ENCODE measurements at places on chromosomes 16 and 17.

- DNase-seq: peak; percentile 17
Measured at GRCh38 chr16:13997933-13998332, 73.2 kb upstream of the MRTFB start.

- DNase-seq: no peak
Measured at GRCh38 chr16:24409045-24409444, 130.3 kb upstream of the RBBP6 start.

- DNase-seq: peak; percentile 72
Measured at GRCh38 chr17:83109793-83110645, 30.6 kb downstream of the METRNL start.

DNA sequence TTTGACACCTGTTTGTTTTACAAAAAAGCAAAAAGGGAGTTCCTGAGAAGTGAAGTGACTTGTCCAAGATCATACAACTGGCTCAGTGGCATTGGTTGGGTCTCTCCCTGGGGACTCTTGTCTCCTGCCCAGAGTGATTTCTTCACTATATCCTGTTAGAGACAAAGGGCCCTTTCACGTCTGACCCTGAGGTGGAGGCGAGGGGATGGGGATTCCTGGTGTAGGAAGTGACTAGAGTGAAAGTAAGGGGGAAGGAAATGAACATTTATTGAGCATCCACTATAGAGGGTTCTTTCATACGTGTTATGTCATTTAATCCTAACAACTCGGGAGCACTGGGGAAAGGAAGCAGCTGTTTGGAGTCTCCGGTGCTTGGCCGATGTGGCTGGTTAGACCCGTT lies 9.0 kb downstream of the ITGB3 start:
- DNase-seq: no peak

DNA sequence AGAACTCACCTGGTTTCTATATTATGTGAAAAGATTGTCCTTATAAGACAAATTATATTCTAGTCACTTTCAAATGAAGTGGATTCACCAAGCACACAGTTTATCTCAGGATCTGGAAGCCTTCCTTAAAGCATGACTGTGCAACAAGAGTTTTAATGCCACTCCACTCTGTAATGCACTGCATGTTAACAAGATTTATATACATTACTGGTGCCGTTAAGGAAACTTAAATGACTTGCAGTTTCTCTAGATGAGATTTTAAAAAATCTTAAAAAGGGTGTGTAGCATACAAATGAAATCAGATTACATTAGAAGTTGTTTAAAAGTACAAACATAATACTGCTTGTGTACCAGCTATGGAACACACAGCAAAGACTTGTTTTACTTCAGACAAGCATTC lies 150.8 kb downstream of the SNX11 start:
- DNase-seq: peak; percentile 31

DNA sequence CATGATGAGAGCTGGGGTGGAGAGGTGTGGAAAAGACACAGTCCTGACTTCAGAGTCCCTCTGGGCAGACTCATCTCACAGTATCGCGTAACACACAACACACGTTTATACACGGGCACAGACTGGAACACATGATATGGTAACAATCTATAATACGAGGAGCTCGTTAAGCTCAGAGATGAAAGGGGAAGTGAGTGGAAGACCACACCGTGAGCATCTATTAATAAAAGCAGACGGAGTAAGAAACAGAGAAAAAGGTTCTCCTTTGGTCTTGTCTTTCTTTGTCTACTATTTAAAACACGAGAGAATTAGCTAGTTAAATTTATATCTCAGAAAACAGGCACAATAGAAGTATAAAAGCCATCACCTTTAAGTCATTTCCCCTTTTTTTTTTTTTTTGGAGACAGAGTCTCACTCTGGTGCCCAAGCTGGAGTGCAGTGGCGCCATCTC lies 13.5 kb downstream of the ANKRD11 start:
- DNase-seq: peak; percentile 49

GRCh38 chr16:19014461-19014860 lies 30.7 kb downstream of the TMC7 start:
- peak; percentile 43 for DNase-seq

DNA sequence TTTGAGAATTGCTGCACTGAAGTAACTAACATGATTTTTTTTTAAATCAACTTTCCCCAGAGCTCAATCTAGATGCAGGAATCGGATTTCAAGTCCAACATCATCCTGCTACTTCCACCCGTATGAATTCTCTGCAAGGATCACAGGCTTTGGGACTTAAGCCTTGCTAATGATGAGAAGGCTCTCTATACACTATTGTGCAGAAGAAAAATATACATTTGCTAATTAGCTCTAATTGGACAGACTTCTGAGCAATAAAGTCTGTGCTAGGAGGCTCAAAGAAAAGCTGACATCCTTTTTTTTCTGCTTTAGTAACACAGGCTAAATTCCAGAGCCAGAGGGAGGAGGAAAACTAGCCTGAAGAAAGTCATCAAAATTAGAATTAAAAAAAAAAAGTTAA lies 433.6 kb downstream of the PMP22 start:
- DNase-seq: no peak

- DNase-seq: peak; percentile 18
Measured at GRCh38 chr17:75036643-75037268, 10.0 kb downstream of the ATP5PD start.

- DNase-seq: no peak
Measured at GRCh38 chr17:38443356-38444031, 15.2 kb downstream of the ARHGAP23 start.

DNA sequence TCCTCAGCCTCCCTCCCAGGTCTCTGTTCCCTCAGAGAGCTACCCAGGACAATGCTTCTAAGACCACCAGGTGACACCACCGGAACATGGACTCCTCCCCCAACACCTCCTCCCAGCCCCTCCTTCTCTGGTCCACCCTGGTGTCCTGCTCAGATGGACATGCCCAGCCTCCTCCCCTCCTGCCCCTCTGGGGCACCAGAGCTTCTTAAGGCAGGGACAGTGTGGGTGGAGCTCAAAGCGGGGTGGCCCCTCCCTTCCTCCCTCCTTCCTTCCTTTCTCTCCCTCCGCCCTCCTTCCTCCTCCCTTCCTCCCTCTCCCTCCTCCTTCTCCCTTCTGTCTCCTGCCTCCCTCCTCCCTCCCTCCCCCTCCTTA lies 22.7 kb downstream of the TRPV3 start:
- DNase-seq: peak; percentile 29

- DNase-seq: peak; percentile 69
Measured at GRCh38 chr17:54900457-54901229, at the start of gene TOM1L1. Gene TOM1L1, plus strand, starts transcription at chr17:54900852. Its CDS starts 14 bp downstream, at chr17:54900866.

- peak; percentile 8 for DNase-seq
Measured at GRCh38 chr16:66419527-66419926, 7.6 kb upstream of the BEAN1 start.

GRCh38 chr17:1712271-1712670 lies 2.1 kb upstream of the TLCD2 start:
- DNase-seq: no peak

DNA sequence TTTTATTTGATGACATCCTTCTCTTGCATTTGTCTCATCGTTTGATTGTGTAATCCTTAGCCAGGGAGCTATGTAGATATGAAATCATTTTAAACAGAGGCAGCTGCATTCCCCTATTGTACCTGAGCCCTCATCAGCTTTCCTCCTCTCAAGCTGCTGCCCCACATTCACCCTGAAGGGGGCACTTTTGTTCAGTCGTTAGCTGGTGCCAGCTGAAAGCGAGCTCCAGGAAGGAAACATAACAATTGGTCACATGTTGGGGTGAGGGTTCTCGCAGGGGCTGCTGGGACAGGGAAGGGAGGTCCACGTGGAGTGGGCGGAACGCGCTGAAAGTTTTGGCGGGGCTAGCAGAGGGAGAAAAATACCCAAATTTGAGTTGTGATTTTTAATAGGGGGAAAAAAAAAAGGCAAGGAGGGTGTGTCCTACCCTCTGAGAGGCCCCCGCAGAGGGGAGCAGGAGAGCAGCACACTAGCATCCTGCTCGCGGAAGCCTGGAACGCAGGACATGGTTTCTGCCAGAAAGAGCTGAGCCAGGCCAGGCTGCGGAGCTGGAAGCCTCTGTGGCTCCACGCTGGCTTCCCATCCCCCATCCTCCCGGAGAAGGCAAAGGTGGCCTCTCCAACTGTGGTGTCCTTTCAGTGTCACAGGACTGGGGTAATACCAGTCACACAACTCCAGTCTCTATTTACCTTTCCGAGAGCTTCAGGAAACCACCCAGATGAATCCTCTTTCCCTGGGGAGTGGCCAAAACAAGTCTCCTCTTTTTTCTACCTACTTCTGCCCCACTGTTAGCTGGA lies 8.5 kb upstream of the MSL1 start:
- peak; percentile 98 for DNase-seq

DNA sequence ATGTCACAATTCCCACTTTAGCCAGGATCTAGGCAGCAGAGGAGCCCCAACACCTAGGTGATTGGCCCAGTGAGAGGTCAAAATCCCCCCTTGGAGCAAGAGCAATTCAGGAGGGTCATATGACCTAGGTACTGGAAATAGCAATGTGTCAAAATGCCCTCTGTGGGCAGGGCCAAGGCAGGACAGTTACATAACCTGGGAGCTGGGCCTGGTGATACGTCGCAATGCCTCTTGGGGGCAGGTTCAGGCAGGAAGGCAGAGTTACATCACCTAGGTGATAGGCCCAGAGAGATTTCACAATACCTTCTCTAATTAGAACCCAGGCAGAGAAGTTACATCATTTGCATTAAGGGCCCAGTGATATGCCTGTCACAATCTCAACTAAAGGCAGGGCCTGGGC lies 1906.3 kb downstream of the TP53TG3F start:
- peak; percentile 1 for DNase-seq

- peak; percentile 31 for DNase-seq
Measured at GRCh38 chr16:71565812-71566700, 10.8 kb downstream of the TAT start.

DNA sequence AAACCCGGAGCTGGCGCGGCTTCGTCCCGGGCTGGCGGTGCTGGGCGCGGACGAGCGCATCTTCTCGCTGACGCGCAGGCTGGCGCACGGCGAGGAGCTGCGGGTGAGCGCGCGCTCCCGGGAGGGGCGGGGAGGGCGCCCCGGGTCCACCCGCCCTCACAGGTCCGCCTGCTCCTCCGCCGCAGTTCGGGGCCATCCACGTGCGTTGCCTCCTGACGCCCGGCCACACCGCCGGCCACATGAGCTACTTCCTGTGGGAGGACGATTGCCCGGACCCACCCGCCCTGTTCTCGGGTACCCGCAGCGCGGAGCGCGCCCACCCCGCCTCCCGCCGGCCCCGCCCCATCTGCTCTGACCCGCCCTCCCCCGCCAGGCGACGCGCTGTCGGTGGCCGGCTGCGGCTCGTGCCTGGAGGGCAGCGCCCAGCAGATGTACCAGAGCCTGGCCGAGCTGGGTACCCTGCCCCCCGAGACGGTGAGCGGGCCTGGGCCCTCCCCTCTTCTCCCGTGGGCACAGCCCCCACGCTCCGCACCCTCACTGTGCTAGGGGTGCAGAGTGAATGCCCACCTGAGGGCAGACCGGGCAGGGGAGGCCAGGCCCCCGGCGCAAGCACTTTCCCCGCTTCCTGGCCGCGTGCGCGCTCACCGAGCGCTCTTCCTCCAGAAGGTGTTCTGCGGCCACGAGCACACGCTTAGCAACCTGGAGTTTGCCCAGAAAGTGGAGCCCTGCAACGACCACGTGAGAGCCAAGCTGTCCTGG lies 1.4 kb downstream of the HAGHL start:
- peak; percentile 86 for DNase-seq

DNA sequence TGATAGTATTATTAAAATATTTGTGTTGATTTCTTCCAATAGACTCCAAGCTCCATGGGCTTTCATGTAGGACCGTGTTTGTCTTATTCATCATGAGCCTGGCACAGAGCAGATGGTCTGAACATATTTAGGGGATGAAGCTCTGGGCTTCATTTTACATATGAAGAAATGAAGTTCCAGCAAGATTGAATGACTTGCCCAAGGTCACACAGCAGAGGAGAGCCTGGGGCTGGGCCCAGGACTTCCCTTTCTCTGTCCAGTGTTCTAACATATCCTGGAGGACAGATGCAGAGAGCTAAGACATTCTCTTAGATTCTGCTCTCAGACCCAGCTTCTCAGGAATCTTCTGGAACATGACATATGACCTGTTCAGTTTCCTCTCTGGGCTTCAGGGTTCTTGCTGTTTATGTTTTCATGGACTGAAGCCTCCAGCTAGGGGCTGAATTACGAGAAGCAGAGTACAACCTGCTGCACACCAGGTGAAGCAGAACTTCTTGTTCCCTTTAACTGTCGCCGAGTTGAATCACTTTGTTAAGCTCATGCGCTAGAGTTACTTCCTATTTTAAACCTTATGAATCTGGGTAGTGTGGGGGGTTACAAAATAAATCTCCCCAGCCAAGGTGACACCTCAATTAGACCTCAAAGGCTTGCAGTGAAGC lies 53.6 kb downstream of the GPRC5B start:
- DNase-seq: no peak

GRCh38 chr16:48113001-48113400 lies 42.8 kb downstream of the ABCC12 start:
- DNase-seq: peak; percentile 1

DNA sequence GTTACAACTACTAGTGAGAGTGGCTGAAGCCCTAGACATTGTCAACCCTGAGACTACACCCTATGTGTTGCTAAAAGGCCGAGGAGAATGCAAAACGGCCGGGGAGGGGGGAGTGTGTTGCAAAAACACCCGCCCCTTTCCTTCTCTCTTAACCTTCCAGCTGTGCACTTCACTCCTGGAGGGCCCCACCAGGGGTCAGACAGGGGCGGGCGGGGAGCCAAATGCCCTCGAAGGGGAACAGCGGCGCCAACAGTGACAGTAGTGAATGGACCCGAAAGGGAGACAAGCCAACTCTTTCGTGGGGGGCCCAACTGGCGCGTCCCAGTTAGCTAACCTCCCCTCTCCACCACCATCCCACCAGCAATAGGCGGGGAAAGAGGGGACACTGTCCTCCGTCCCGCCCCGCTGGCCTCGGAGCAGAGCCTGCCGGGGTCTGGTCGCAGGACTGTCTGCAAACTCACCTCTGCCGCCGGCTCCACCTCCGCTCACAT lies 352 bp downstream of the MARF1 start:
- peak; percentile 95 for DNase-seq

GRCh38 chr16:64455275-64455674 lies 666.6 kb downstream of the CDH11 start:
- DNase-seq: peak; percentile 3

DNA sequence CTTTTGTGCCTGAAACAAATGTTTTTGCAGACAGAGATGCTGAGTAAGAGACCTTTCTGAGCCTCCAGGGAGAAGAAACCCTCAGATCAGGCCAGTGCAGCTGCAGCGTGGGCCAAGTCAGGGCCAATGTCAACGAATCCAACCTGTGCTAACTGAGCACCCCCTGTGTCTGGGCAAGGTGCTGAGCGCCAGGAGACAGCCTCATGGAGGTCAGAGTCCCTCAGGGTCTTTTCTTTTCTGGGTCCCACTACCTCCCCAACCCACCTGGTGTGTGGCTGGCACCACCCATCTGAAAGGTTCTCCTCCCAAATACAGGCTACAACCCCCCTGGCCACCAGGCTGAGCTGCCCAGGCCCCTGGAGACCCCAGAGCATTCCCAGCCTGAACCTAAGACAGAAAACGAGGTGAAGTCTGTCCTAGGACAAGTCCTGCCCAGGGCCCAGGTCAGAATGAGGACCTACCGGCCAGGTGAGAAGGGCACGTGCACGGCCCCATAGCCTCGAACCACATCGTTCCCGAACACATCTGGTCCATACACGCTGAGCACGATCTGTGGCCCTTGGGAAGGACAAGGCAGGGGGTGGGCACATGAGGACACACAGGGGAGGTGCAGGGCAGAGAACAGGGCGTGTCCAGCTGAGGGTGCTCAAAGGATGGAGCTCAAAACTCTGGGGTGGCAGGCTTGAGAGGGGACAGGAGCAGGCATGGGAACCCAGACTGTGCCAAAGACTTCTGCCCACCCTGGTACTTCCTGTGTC lies 15.0 kb downstream of the B9D1 start:
- no peak for DNase-seq
